ENCODE measurements at places on chromosomes 7 and 10.

GRCh38 chr10:129968853-129969183 is 4.7 kb upstream of the EBF3 start:
- no peak for DNase-seq

DNA sequence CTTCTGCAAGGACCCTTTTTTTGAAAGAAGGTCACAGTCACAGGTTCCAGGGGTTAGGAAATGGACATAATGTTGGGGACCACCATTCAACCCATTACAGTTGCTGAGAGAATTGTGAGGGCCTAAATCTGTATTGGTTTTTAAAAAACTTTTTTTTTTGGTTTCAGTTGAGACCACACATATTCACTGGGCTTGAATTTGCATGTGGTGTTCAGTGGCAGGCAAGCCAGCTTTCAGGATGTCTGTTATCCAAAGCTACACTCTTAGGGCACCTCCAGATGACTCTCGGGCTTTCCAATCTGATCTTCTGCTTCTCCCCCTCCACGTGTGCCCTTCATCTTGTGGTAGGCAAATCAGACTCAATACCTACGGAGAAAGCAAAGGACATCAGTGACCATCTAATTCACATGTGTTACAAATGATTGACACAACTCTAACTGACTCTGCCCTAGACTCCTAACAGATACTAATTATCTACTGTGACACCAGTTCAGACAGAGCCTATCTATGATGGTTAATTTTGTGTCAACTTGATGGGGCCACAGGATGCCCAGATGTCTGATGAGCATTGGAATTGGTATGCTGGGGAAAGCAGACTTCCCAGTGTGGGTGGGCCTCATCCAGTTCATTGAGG is 93.3 kb upstream of the ELMO1 start:
- DNase-seq, result no peak

DNA sequence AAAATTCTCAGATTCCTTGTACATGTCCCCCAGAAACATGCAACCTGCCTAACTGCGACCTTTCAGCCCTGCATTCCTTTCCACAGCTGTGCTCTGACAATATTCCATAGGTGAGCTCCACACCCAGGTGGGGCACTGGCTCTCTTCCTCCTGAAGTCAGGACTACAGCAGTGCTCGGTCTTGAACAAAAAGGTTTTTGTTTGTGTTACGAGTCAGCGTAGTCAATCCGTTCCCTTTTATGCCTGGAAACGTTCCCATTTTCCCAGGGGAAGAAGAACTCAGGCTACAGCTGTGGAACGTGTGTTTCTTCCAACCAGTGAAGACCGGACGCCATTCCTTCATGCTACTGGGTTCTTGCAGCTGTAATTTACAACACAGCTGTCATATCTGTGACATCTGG is 52.4 kb upstream of the PFKP start:
- DNase-seq, result no peak

GRCh38 chr10:116699049-116699448 is 43.3 kb downstream of the HSPA12A start:
- no peak for DNase-seq

DNA sequence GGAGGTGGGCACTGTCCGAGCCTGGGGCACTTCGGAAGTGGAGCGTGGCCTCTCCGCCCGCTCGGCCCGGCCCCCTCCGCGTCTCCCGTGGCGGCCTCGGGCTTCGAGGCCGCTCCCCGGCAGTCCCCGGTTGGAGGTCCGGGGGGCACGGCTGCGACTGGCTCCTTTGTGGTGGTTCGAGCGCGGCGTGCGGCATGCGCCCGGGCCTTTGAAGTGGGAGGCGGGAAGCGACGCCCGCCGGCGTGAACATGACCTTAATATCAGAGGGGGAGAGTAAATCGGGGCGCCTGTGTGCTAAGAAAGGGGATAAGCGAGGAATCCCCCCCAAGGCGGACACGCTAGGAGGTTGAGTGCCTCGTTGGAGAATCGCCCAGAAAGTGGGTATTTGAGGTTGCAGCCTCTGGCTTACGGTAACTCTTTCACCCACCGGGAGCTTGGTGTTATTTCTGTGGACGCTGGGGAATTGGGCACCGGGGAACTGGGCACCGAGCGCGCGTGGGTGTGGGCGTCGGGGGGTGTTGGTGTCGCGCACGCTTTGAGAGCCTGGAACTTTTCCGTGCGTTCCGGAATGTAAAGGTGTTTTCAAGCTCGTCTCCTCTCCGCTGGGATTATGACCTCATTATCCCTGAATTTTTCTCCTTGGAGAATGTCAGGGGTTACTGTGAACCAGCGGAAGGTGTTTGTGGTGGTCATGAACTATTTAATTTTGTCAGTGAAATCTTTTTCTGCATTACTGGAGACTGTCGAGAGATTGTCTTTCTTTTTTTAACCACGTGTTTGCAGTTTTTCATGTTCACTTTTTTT is 660 bp downstream of the SUV39H2 start:
- peak; percentile 32 for DNase-seq

DNA sequence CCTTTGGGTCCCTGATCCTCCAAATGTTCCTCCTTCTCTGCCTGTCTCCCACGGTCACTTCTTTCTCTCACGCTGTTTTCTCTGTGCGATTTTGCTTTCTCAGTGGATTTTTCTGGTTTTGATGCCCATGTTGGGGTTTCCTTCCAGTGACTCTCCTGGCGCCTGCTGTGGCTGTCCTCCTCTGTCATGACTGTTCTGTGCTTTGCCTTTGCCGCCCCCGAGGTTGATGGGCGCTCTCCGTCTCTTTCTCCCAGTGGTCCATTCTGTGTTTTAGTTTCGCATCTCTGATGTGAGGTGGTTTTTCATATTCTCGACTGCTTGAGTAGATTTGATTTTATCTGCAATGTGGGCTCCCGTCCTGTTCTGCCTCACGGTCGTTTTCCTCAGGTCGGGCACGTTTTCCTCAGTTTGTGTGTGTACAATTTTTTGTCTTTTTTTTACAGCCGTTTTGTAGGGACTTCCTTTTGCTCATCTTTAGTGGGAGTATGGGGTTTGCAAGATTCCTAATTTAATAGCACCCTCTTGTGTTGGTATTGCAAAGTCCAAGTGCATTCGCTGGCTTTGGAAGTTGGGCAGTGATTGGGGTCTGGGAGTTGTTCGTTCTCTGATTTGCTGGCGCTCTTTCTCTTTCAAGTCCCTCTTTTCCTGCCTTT is 100.0 kb downstream of the INPP5A start:
- DNase-seq, result peak; percentile 79

DNA sequence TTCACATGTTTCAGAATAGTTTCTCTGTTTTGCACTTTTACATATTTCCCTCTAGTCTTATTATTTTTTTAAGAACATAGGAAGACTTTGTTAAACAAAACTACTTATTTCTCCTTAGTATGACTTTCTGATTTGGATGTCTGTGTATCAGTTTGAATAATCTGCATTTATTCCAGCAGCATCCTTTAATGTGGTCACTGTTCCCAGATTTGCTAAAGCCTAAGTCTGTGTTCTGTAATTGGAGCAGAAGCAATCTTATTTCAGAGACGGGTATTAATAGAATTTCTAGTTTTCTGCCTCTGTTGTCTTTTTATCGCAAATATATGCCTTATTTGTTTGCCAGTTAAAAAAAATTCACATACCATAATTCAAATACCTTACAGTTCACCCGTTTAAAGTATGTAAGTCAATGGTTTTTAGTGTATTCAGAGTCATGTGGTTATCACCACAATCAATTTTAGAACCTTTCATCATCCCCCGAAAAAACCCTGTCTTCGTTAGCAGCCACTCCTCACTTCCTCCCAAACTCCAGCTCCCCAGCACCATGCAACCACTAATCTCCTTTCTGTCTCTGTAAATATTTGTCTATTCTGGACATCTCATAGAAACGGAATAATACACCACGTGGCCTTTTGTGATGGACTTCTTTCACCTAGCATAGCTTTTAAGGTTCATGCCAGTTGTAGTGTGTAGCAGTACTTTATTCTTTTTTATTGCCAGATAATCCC is 58.7 kb downstream of the INPP5F start:
- DNase-seq, result peak; percentile 93

- DNase-seq, result no peak
These were observed 29.9 kb downstream of the CFAP43 start for GRCh38 chr10:104202231-104202630.

DNA sequence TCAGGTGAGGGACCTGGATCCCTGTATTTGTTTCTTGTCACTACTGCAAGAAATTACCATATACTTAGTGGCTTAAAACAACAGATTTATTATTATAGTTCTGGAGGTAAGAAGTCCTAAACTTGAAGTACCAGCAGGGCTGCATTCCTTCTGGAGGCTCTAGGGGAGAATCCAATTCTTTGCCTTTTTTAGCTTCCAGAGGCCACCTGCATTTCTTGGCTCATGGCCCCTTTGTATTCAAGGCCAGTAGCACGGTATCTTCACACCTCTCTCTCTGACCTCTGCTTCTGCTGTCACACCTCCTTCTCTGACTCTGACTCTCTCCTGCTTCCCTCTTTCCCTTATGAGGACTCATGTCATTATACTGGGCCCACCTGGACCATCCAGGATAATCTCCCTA is 2.2 kb upstream of the LHPP start:
- DNase-seq, result no peak

DNA sequence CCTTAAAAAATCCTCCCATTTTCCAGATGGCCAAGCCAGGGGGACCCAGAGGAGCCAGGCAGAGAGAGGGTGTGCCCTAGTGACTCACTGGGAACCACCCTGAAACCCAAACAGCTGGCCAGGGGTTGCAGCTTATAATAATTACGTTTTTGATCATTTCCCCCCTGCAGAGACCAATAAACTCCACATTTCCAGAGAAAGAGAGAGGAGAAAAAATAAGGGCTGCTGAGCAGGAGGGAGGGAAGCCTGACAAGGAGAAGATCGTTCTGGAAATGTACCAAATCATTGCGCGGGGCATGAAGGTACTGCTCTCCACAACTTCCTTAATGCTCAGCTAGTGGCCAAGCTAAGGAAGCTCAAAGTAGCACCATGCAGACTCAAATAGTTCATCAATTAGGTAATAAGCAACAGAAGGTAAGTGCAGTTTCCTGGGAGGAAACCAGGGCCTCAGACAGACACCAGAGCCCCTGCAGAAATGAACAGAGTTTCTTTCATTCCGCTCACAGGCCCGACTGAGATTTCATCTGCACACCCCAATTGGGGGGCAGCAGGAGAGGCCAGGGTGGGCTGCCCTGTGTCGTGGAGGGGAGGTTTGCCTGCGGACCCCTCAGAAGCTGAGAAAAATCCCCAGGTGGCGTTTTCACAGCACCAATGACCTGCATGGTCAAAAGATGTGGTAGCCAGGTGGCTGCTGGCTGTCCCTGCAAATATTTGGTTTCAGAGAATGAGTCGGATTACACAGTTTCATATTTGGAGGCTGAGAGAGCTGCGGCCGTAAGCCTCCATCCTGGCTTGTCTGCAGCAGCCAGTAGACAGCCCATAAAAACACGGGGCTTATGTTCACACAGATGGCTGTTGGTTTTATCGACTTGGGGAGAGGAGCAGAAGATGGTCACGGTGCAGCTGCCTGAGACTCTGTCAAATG is 153.2 kb upstream of the LYZL2 start:
- no peak for DNase-seq

DNA sequence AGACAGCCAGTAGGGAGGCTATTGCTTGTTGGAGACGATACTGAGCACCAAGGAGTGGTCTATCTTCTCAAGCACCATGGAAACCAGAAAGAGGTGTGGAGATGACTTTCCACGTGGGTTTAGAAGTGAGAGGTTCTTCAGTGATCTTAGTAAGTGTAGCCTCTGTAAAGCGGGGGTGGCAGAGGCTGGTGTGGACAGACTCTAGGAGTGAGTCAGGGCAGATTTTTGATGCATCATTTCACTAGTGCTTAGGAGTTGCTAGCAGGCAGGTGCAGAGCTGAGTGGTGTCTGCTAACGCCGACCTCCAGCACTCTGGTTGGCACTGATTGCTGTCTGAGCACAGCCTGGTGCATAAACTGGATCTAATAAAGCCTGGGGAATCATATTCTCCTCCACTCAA is 78.4 kb upstream of the ADO start:
- no peak for DNase-seq

DNA sequence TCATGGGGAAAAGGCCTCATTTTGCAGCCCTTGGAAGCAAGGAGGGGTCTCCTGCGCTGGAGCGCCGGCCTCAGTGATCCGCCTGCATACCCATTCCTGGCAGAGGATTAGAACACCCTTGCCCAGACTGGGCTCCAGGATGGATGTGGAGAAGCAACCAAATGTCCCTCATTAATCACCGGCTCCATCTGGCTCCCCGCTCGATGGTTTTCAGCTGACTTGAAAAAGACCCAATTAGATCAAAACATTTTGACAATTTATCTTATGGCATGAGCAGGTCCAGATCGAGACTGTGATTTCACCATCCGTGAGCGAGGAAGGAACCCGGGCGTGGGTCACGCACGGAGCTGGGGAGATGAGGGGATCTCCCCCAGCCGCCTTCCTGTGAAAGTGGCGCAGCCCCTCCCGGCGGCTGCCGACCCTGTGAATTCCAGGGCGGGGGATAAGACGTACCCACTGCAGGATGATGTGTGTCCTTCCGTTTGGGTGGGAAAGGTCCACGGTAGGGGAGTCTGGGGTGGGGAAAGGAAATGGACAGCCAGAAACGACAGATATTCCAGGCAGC is 141.6 kb downstream of the EMX2 start:
- no peak for DNase-seq

DNA sequence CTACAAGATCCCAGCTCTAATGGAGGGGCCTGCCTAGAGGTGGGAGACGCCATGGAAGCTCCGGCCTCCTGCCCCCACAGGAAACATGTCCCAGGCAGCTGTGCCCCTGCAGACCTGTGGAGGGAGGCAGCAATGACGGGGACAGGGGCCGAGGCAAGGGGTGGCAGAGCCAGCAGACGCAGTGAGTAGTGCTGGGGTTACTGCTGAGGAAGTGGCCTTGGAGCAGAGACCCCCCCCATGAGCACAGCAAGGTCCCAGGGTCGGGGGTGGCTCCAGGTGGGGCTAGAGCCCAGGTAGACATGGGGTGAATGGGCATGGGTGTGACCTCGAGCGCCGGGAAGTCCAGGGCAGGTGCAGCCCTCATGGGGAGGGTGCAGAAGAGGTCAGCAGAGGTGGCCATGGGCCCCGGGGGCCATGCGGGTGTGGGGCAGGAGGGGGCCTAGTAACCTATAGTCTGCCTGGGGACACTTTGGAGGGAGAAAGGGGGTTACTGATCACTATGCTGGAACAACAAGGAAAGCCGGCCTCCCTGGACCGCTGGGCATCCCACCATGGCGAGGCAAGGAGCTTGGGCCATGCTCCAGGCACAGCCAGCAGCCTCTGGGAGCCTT is 45.5 kb downstream of the JAKMIP3 start:
- no peak for DNase-seq

Data from OCI-M1 (cell line).